Activated T-helper 1 cell treated with anti-CD3 and anti-CD28 coated beads, Interleukin-2, amount 50 U/mL, for 16 hours (primary cell): ENCODE measurements at places on chromosomes 2 and 18.

GRCh38 chr2:143575340-143575739, 446.1 kb downstream of the ARHGAP15 start:
- DNase-seq, result no peak

DNA sequence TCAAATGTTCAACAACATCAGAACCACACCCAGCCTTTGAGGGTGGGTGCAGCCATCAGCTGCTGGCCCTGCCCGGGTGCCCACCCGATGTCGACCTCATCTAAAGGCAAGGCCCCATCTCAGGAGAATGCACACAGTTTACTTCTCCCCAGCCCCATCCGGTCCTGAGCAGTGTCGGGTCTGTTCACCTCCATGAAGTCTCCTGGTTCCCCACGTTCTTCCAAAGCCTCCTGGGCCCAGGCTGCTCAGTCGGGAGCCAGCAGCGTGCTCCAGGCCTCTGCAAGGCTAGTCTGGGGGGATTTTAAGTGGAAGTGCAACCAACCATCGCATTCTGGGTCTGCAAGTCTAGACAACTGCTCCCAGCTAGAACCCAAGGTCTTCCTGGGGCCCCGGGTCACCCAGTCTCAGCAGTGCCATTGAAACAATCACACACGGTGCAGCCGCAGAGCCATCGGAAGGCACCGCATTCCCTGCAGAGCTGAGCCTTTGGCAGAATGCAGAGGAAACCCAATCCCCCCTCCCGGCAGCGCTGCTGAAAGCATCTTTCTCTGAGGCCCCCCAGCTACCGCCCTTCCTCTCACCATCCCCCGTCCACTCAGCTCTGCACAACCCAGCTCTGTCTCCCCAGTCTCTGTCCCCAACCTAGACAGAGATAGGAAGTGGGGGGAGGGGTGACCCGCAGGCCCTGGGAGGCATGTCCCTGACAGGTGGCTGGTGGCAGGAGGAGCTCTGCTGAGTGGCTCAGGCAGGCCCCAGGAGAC, 8.5 kb downstream of the ESPNL start:
- DNase-seq, result no peak

DNA sequence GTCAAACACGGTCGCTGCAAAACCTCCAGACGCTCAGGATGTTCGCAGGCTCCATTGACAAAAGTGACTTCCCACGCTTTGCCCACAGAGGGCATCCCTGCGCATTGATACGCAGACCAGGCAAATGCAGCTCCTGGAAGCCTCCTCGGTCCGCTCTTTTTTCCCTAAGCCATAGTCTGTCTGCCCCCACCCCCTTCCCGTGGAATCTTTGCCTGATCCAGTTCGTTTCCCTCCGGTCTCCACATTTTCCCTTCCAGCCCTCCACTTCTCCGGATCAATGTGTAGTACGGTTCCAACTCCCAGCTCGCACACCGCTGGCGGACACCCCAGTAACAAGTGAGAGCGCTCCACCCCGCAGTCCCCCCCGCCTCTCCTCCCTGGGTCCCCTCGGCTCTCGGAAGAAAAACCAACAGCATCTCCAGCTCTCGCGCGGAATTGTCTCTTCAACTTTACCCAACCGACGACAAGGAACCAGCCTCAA, at the start of gene DCC:
Gene DCC (plus strand): TSS at position 307 of the 481 bp plus-strand sequence. CDS start 591 bp downstream, outside the sequence.
- no peak for DNase-seq

DNA sequence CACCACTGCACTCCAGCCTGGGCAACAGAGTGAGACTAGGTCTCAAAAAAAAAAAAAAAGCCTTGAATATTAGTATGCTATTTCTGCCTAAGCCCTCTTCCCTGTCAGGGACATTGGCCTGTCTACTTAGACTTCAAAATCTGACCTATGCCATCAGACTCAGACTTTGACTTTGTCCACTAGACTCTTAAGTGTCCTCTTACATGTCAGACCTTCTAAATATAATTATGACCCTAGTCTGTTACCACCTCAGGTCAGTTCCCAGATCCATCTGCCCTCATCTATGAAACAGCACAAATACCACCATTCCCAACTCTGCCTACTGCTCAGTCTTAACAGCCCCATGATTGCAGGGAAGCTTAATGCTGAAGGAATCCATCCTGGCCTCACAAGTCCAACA, 244.6 kb downstream of the ZEB2 start:
- no peak for DNase-seq

DNA sequence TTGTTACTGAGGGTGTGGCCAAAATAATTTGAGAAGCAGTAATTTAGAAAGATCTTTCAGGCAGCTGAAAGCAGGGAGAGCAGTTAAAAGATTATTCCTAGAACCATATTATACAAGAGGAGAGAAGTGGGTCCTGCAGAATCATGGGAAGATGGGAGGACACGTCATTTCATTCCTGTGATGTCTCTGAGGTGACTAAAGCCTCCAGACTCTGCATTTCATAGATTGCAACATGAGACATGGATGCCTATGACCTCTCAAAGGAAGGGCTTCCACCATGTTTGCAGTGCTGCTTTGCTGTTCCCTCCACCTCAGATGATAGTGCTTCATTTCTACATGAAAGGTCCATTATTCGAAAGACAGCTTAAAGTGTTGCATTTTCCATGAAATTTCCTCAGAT, 788.4 kb downstream of the TSN start:
- no peak for DNase-seq

DNA sequence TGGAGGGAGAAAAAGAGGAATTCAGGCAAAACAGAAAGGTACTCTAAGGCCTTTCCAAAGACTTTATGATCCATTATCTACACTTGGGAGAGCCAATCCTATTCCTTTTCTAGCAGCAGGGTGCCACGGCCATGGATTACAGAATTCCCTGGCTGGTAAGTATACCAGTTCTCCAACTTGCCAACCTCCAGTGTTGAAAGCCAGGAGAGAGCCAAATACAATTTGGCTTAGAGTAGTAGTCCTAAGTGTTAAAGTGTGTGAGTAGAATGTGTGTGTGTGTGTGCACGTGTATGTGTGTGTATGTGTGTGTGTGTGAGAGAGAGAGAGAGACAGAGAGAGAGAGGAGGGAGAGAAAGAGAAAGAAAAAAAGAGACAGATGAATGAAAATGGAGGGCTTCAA, 43.3 kb downstream of the WDPCP start:
- DNase-seq, result no peak

GRCh38 chr2:69781321-69782248, 39.7 kb downstream of the ANXA4 start:
- DNase-seq, result no peak

DNA sequence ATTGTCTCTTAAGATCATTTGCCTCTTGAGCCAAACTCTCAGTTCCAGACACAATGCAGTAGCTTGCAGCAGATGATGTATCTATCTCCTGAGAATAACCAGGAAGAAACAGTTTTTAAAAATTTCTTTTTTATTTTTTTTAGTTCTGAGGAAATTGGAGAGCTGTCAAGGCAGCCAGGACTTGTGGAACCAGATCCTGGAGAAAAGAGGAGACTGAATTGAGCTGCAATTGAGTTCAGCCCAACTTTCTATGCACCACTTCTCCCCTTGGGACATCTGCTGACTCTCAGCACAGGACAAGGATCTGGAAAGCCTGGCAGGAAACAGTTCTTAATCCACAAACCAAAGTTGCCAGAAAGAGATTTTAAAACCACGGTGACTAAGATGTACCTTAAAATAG, 13.5 kb upstream of the CSRNP3 start:
- DNase-seq, result no peak

DNA sequence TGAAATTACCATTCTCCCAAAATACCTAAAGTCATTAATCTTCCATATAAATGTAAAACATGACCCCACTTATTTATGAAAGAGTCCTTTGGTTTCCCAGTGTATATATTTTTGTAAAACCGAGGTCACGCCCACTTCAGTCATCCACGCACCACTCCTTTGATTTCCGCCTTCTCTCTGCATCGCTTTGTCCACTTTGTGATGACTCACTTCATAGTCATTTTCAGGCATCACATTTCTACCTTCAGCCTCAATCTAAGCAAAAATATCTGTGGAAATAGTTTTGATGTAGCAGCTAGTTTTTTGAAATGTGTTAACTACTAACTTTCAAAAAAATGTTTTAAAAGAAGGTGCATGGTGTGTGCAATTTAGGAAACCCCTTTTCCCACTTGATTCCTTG, 793.5 kb upstream of the SOX11 start:
- no peak for DNase-seq

GRCh38 chr2:217430916-217431576, 571.2 kb upstream of the TNP1 start:
- no peak for DNase-seq

DNA sequence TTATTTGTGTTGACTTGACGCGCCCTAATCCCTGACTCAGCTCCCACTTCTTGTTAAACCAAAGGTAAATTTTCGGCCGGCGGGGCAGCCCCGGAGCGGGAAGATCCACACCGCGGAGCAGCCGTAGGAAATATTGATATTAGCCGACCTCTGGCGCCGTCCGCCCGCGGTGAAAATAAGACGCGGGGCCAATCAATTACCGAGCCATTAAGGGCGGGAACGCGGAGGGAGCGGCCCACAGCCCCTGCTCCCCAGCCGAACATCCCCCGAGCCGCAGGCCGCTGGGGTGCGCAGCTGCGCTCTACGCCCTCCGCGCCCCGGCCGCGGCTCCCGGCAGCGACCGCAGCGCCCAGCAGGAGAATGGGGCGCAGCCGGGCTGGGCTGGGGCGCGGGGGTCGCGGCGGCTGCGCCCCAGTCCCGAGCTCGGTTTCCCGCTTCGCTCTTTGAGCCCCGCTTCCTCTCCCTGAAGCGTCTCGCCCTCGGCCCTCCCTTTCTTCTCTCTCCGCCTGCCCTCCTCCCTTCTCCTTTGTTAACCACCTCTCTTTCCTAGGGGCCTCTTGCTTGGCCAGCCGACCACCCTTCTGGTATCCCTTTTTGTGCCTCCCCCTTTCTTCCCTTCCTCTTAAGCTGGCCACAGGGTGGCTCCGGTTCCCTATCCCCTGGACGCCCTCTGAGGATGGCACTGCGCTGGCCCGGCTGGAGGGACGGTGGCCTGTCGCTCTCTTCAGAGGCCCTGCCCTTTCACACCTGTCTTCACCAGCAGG, 40.9 kb downstream of the CELF4 start:
- no peak for DNase-seq

DNA sequence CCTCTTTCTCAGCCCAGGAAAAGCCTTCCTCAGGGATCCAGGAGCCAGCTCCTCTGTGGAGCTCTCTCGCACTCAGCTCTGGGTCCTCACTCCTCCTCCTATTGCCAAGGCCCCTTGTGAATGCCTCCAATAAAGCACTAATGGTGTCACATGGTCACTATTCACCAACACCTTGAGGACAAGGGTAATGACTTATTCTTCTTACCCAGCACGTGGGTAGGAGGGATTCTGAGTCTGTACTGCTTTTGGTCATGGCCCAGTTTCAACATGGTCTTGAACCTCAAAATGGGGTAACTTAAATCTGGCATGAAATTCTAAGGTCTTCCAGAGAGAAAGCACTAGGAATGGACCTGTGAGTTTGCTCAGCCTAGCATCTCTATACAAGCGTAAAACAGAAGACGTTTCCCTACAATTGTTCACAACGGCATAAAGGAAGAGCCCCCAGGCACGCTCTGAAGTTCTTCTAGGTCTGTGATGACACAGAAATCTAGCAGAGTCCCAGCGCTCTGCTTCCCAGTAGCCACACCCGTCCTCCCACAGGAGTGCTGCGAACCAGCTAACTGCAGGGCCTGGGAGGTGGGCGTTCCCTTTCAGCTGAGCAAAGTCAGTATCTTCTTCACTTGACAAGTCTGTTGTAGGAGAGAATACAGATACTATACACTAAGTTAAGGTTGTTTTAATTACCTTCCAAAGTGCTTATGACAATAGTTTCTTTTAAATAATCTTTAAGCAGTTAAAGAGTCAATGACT, 14.6 kb upstream of the KIDINS220 start:
- no peak for DNase-seq

- DNase-seq, result no peak
These were observed 92.5 kb downstream of the PTPN4 start for GRCh38 chr2:119852214-119852613.
